ENCODE measurements at places on chromosomes 12 and 14.
A peak's percentile ranks its signal among the peaks of the same experiment; 100 is the strongest.

GRCh38 chr14:49975799-49976198 lies 82.9 kb downstream of the ARF6 start:
- DNase-seq = peak; percentile 29

DNA sequence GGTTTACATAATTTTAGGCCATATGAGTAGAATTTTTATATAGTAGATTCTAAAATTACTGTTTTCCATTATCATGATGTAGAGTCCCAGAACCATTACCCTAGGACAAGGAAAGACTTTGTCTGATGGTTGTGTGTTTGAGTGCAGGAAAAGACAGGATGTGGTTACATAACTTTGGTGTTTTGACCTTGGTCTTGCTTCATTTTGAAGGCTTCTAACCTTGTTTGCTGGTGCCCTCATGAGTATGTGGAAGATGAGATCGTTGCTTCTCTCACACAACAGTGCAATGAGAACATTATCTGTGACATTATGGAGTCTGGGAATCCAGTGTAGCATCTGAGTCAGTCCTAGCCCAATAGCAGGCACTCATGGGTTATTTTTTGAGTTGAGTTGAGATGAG lies 106.2 kb downstream of the IGF1 start:
- DNase-seq = no peak

DNA sequence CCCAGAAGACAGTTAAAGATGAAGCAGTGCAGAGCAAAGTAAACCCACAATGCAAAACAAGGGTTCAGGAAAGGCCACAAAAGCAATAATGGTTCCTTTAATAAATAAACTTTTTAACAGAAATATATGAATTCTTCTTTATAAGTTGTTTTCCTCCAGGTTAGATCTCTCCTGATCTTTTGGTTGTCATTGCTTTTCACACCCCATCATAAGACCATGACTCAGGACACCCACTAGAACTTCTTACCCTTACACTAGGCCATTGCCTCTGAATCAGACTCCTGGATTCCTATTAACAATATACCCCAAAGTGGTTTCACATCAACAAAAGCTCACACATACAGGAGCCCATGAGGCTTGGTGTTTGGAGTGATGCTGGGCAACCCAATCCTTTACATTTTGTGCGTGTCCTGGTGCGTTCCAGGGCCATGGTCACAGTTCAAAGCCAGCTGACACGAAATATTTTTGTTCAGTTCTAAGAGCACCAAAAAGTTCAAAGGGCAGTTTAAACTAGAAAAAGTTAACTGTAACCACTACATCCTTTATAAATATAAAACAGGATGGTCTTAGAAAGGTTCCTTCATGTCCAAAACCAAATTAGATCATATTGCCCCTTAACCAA lies 187.0 kb downstream of the EPS8 start:
- peak; percentile 45 for DNase-seq

GRCh38 chr12:46497739-46498138 lies 125.2 kb upstream of the SLC38A2 start:
- no peak for DNase-seq

DNA sequence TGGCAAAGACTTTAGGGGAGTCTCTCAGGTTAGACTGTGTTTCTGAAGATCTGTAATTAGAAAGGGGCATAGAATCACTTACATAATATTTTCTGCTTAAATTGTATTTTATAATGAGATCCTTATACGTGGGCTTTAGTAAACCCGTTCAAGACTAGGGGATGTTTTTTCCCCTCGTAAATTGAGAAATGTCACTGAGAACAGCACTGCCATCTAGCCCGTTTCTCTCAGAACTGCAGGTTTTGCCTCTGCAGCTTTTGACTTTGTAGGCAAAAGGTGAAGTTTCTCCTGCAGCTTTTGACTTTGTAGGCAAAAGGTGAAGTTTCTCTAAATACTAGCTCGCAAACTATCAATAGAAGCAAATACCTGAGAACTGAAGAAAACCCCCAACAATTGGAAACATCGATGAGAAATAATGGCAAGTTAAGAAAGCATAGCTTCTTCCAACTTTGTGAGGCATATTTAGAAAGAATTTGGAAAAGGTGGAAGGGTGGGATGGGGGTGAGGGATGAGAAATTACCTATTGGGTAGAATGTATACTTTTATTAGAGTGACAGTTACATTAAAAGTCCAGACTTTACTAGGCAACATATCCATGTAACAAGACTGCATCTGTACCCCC lies 9.9 kb upstream of the ASPG start:
- DNase-seq = no peak

DNA sequence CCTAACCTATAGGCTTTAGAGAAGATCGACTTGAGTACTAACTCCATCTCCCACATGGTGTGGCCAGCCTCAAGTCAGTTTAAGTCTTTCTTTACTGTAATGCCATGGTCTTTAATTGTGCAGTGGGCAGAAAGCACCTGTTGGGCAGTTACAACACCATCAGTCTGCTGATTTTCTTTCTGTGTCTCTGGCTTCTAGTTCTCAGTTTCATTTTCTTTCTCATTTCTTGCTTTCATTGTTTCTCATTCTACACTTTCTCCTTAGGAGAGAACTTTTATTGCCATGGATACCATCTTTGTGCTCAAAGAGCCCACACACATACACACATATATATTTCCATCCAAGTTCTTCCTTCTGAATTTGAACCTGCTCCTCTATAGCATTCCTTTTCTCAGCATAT lies 96.1 kb upstream of the SLC16A7 start:
- DNase-seq = no peak

- peak; percentile 96 for DNase-seq
These were observed 1.4 kb upstream of the STON2 start for GRCh38 chr14:81401420-81402122.

DNA sequence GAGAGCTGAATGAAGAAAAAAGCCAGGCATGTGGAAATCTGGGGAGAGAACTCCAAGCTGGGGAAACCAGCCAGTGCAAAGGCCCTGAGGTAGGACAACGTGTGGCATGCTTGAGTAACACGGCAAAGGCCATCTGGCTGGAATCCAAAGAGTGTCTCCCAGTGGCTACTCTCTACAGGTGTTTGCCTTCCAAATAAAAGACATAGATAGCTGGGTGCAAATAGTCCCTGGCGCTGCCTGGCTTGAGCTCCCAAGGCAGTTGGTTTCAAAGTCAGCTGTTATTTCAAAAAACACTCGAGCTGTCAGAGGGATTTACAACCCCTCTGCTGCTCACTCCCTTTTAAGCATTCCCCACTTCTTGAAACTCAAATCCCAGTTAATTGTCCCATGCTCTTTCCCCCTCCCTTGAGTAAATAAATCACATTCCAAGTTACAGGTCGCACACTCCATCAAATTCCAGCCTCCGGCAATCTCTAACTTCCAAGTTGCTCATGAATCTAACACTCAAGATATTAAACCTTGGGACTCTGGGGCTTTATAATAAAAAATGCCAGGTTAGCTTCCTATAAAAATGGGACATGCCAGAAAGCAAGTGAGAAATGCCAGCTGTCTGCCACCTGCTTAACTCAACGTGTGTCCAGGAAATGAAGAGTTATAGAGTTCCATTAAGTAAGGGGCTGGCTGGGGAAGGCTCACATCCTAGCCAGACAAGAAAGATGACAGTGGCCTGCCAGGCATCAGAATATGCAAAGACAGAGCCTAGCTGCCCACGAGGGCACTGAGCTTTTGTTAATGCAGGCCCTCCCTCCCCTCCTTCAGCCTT lies 133.6 kb upstream of the NOS1 start:
- DNase-seq = no peak

DNA sequence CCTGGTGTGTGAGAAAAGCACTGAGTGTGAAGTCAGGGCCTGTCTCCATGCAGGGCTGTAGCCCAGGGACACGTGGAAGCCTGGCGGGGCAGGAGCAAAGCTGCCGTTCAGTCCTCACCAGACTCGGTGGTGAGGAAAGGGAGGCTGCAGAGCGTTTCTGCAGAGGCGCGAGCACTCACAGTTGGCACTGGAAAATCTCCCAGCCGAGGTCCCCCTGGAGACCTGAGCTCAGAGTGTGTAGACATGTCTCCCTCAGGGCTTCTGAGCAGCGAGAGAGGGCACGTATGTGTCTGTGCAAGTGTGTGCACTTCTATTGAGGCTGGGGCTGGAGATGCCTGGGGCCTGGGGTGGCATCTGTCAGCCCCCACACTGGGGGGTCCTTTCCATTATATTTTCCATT lies 11.0 kb upstream of the HHIPL1 start:
- DNase-seq = no peak

DNA sequence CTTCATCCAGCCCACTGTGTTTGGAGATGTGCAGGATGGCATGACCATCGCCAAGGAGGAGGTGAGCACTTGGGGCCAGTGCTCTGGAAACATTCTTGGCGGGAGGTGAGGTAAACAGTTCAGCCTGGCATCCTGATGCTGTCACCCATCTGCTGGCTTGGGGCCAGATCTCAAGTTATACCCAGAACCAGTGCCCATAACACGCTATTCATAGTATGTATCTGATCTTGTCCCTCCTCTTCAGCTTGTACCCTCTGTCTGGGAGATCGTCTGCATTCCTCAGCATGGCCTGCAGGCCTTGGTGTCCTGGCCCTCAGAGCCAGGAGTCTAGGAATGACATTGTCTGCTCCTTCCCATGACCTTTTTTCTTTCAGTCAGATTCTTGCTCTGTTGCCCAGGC lies 31.4 kb downstream of the ALDH2 start:
- no peak for DNase-seq

DNA sequence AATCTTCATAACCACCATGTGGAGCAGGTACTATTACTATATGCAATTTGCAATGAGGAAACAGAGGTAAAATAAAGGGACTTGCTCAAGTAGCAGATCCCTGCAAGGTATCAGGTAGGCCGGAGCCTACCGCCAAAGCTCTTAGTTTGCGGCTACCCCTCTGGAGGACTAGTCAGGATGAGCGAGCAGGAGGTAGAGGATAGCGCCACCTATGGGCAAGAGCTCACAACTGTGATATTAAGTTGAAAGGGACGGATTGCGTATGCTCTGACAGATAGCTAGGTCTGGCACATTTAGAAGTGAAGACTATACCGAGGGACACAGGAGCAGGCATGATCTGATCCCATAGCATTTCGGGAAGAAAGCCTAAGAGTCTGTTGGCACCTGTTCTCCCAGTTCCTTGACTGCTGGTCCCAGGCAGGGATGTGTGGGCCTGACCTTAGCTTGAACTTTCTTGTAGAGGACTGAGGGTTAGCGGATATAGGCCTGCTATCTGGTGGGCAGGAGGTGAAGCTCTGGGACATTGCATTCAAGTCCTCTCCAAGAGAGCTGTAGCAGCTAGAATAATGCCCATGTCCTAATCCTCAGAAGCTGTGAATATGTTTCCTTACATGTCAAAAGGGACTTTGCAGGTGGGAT lies 48.0 kb downstream of the SLC17A8 start:
- peak; percentile 30 for DNase-seq

- no peak for DNase-seq
These were observed 543.4 kb downstream of the RPL10L start for GRCh38 chr14:46108228-46108627.

GRCh38 chr12:124902916-124903315 lies 11.5 kb downstream of the UBC start:
- DNase-seq = no peak

DNA sequence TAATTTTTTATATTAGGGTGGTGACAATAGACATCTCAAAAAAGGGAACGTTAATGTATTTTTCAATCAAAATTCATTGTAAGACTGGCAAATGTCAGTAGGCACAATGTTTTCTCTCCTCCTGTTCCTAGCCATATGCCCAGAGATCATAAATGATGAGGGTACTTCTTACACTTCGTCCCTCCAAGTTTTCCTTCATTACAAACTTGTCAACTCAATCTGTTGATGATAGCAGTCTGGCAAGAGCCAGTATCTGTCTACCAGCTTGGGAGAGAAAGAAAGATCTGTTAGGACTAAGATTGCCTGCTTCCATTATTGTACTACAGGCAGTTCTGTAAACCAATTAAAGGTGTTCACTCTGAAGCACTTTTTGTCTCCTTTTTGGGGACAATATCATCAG lies 130.9 kb upstream of the DAAM1 start:
- no peak for DNase-seq

DNA sequence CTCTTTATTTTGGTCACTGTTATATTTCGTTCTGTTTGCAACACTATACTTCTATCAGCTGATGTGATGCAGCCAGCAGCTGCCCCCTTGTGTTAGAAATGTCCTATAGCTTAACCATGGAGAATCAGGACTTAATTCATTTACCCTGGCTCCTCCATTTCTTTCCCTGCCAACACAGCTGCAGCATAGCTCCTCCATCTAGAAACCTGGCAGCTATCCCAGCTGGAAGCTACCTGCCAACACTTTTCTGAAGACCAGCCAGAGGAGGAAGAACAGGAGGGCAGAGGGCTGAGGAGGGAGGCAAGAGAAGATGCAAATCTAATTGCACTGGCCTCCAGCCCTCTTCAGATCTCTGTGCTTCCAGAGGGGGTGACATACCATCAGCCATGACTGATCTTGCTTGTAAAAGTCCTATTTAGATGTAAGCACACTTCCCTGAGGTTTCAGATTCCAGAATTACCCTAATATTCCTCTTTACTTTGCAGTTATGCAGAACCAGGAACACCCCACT lies 156.8 kb upstream of the TMEM260 start:
- DNase-seq = peak; percentile 63

- no peak for DNase-seq
These were observed 27.6 kb downstream of the VCPKMT start for GRCh38 chr14:50088731-50089130.

- no peak for DNase-seq
These were observed 221.0 kb upstream of the PWP1 start for GRCh38 chr12:107464644-107465043.

- no peak for DNase-seq
These were observed 1422.3 kb downstream of the AACS start for GRCh38 chr12:126487431-126487980.

DNA sequence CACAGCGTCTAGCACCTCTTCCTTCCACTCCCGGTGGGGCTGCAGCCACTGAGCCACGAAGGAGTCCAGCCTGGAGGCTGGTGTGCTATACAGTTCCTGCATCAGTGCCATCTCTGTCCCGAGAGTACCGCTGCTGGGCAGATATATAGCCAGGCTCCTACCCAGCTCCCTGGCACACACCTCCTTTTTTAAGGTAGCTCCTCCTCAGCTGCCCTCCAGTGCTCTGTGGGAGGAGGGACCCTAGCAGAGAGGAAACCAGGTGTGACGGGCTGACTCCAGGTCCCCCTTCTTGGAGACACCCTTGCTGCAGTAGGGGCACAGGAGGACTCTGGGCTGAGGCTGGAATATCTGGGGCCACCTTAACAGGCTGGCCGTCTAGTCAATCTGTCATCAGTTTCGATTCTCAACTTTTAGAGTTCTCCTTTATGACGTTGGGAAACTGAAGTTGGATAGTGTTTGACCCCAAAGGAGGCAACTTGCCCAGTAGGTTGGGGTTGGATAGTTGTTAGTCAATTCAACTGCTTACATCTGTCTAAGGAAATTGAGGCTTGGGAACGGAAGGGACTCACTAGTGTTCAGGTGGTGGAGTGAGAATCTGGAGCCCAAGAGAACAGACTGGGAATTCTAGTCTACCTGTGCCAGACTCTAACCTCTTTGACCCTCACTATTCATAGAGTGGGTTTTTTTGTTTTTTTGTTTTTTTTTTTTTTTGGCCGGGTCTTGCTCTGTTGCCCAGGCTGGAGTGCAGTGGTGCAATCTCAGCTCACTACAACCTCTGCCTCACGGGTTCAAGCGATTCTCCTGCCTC lies at the start of gene OASL:
TSS of gene OASL (minus strand) at position 386 of the 808 bp plus-strand sequence. CDS start at position 111, 275 bp downstream.
- peak; percentile 19 for DNase-seq
